ENCODE measurements at places on chromosomes 13 and 19.

- no peak for DNase-seq
Measured at GRCh38 chr19:23183251-23183650, 66.4 kb downstream of the ZNF730 start.

- no peak for DNase-seq
Measured at GRCh38 chr13:51771418-51772104, 32.4 kb downstream of the DHRS12 start.

DNA sequence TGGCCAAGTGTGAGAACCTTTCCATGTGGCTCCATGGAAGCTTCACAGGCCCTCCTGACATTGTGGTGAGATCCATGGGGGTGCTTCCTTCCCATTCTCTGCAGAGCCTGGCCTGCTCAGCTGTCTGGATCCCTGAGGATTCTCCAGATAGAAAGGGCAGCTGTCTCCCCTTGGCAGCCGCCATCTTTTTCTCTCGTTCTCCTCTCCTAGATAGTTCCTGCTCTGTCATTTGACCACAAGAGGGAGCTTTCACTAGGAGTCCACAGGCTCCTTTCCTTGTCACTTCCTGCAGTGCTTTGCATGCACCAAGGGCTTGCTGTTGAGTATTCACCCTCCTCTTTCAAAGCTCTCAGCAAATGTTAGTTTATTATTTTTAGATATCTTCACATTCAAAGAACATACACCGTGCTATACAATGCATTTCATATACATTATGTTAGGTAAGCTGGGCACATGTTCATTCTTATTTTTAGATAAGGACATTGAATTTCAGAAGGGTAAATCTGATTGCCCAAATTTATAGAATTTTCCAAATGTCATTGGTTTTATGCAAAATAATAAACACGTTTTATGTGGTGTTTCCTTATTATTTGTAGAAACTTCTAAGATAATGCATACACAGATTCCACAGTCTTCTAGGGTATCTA lies 133.2 kb downstream of the FRY start:
- no peak for DNase-seq

DNA sequence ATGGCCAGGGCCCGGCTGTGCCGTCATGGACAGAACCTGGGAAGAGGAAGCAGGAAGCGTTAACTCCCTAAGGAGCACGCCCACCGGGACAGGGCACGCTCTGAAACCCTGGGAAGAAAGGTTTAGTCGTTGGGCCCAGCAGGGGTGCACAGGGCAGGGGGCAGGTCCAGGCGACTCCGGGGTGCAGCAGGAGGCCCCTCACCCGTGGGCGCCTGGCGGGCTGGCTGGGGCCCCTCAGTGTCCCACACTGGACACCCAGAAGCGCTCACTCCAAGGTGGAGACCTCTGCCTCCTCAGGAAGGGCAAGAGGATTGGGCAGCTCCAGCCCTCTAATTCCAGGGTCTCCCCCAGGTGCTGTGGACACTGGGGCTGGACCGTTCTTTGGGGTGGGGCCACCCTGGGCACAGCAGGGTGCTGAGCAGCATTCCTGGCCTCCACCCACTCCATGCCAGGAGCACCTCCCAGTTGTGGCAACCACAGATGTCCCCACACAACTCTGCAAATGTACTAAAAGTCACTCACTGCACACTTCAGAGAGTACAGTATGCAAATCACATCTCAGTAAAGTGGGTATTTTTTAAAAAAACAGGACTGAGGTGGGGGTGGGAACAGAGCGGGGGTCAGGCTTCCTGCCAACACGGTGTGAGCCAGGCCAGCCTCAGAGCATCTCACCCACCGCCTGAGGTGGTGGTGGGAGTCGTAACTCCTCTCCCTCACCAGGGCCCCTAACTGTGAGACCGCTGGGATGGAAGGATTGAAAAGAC lies 35.2 kb downstream of the PIP5K1C start:
- no peak for DNase-seq

GRCh38 chr13:41680900-41681299 lies 223.6 kb downstream of the RGCC start:
- no peak for DNase-seq

DNA sequence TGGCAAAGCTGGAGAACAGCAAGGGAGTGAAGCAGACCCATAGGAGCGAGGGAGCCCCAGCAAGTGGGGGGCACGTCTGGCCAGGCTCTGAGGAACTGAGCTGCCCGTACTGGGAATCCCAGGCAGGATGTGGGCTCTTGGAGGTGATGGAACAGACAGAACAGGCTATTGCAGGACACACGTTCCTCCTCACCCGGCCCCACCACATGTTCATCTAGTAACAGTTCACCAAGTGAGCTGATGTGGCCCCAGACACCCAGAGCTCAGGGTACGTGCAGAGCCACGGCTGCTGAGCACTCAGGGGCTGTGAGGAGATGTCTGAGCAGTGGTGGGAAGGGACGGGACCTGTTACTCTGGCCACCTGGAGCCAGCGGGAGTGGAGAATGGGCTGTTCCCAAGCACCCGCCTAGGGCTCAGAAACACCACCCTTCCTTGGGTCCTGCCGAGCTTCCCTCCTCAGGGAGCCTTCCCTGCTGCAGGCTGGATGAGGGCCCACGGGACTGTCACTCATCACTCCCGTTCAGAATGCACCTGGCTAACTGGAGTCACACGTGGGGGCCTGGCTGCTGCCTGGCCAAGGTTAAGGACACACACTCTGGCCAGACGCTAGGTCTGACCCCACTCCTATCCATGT lies 18.4 kb downstream of the ELL start:
- DNase-seq = no peak

DNA sequence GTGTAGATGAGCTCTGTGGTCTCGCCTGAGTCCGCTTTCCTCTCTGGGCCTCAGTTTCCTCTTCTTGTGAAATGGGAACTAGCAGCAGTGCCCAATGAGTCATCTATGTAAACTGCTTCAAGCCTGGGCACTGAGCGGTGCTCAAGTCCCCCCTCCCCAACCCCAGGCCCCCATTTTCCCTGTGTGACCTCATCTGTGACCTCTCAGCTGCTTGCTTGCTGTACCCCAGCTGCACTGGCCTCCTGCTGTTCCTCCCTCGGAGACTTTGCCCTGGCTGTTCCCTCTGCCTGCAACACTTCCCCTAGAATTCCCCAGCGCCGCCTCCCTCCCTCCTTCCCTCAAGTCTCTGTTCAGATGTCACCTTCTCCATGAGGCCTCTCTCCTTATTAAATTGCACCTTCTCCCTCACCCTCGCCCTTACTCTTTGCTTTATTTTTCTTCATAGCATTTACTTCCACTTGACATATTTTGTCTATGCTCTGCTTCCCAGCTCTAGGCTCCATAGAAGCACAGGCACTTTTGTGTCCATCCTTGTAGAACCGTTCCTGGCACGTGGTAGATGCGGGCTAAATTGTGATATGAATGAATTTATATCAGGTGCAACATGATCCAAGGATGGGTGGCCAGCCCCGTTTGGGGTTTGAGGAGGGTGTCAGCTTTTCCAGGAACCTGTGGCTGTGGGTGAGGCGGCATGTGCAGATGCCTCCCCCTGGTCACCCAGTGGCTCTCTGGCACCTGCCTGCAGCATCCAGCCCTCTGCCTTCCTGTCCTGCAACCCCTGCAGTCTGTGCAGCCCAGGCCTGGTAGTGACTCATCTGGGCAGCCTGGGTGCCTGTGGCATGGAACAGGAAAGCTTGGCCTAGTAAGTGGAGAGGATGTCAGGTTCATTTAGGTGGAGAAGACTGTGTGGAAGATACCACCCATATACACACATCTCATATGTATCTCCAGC lies 26.3 kb downstream of the SIPA1L3 start:
- no peak for DNase-seq

DNA sequence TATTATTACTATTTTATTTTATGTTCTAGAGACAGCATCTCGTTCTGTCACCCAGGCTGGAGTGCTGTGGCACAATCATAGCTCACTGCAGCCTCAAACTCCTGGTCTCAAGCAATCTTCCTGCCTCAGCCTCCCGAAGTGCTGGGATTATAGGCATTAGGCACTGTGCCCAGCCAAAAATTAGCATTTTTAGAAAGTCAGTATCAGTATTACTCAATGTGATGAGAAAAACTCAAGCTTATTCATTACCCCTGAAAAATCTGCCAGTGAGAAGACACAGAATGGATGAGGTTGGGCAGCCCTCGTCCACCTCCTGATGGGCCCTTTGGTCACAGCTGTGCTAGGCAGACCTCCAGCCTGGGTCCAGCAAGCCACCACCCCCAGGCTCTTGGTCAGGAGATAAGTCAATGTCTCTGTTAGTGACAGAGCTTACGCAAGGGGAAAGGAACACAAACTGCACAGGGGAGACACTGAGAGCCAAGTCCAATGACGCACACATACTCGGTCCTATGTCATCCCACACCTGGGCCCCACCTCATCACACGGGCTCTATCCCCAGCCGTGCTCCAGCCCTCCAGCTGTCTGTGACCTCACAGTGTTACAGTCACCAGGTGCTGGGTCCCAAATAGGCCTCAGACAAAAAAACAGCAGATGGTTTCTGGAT lies 19.8 kb downstream of the PEPD start:
- no peak for DNase-seq

DNA sequence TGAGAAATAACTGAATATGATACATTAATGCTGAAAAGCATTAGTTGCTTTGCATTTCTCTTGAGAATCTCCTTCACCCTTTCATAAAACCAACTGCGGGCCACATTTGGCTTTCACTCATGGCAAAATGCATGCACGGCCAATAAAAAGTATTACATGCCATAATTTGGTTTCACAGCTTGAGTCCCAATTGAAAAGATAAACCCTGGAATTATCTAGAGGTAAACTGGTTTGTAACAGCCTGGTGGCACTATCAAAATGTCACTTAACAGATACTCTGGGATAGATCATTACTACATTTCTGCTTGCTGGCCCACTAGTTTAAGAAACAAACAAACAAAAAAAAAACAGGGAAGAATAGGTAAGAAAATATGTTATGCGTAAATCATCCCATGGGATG lies 3.9 kb downstream of the OBI1 start:
- no peak for DNase-seq

- DNase-seq = no peak
Measured at GRCh38 chr19:8584965-8585893, 8.0 kb upstream of the MYO1F start.

- no peak for DNase-seq
Measured at GRCh38 chr19:821825-822503, at the start of gene PLPPR3. PLPPR3 (minus strand) TSS chr19:821955; CDS start chr19:821559, 396 bp downstream.

GRCh38 chr13:70527599-70527998 lies 419.3 kb upstream of the KLHL1 start:
- DNase-seq = no peak

GRCh38 chr13:110294146-110294545 lies 12.8 kb downstream of the COL4A1 start:
- no peak for DNase-seq

- no peak for DNase-seq
Measured at GRCh38 chr19:2333027-2333806, 4.7 kb downstream of the SPPL2B start.

DNA sequence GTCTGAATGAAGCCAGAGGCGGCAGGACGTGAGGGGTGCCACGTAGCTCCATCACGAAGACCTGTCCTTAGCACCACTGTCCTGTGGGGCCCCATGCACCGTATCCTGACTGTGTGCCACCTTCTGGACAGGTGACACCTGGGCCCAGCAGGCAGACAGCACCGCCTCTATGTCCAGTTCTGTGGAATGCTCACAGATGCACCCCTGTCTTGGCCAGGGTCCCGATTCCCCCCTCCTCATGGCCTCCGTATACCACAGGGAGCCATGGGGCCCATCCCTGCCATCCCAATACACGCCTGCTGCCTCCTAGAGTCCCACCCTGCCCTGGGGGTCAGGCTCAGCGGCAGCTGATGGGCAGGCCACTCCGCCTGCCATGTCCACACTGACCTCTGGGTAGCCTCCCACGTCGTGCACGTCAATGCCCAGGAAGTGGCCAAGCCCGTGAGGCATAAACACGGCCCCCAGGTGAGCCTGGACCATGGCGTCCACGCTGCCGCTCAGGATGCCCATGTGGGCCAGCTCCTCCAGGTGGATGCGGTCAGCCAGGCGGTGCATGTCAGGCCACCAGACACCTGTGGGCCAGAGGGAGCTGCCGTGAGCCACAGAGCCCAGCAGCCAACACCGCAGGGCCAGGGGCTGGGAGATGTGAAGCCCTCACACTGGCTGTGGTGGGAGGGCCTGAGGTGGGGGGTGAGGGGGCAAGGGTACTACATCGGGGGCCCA lies 17.6 kb downstream of the CEBPG start:
- no peak for DNase-seq

Data from stimulated activated CD4-positive, alpha-beta T cell treated with anti-CD3 and anti-CD28 coated beads, Interleukin-2, amount 100 ng/mL, for 48 hours (primary cell).